ENCODE measurements at places on chromosomes 2 and 18. TPM values are rescaled to one million over a fixed set of nuclear protein-coding genes. Genes with fewer than 3 reads are reported as not detected.

The TACR1 gene
- polyA plus RNA-seq: 1.6 TPM

The TTC31 gene
- 28.4 TPM for polyA plus RNA-seq

The ACMSD gene
- polyA plus RNA-seq: 33.0 TPM

The LIPG gene
- 4.9 TPM for polyA plus RNA-seq

The ALPP gene
- polyA plus RNA-seq: 0.20 TPM

The SH3YL1 gene
- polyA plus RNA-seq: 102 TPM

The MC5R gene
- 0.47 TPM for polyA plus RNA-seq

The CFC1 gene
- polyA plus RNA-seq: not detected

The RND3 gene
- 47.3 TPM for polyA plus RNA-seq

The IL37 gene
- not detected for polyA plus RNA-seq

DNA sequence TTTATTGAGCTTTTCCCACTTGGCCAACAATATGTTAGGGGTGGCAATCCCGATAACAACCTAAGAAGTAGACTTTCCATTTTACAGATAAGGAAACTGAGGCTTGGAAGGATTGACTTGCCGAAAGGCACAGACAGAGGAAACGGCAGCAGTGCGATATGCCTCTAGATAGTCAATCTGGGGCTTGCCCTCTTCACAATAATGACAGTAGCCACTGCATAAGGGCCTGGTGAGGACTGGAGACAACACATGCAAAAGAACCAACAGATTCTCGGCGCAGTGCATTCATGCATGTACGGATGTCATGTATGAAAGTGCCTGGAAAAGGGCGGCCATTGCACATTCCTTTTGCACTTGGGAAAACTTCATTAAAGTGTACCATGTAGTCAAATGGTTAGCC, 811.2 kb downstream of the RNF144A start:
- DNase-seq: no peak

DNA sequence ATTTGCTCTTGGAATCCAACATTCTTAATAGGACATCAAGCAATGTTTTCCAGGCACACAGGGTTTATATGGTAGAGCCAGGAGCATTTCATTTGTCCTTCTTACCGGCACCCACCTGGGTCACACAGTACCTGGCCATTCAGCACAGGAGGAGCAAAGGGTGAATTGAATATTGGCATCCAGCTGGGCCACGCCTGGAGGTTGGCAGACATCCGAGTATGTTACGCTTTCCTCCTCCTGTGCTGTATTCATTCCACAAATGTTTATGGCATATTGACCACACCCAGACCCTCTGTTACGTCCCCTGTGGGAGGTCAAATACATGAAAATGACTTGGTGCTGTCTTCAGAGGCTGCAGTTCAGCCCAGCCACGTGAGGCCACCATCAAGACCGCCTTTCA, 206.2 kb downstream of the RTP5 start:
- no peak for DNase-seq

GRCh38 chr18:35697869-35698268, 116.3 kb downstream of the GALNT1 start:
- no peak for DNase-seq

DNA sequence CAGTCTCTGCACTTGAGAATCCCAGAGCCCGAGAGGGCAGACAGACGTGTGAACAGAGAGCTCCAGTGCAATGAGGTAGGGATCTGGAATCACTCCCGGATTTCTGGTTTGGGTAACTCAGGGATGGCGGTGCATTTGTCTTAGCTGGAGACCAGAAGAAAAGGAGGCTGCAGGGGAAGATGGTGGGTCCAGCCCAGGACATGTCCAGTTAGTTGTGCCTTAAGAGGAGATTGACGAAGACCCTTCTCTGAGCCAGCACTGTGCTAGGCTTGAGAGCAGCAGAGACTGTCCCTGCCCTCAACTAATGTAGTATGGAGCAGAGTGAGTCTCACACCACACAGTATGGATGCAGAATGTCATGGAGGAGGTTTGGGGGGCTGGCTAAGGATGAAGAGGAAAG, 150.6 kb upstream of the COPS8 start:
- DNase-seq: no peak

GRCh38 chr2:163081754-163082153, 243.2 kb upstream of the KCNH7 start:
- no peak for DNase-seq

GRCh38 chr2:148627224-148627623, 17.3 kb upstream of the EPC2 start:
- DNase-seq: no peak

GRCh38 chr2:68045342-68045741, 17.5 kb downstream of the C1D start:
- no peak for DNase-seq

DNA sequence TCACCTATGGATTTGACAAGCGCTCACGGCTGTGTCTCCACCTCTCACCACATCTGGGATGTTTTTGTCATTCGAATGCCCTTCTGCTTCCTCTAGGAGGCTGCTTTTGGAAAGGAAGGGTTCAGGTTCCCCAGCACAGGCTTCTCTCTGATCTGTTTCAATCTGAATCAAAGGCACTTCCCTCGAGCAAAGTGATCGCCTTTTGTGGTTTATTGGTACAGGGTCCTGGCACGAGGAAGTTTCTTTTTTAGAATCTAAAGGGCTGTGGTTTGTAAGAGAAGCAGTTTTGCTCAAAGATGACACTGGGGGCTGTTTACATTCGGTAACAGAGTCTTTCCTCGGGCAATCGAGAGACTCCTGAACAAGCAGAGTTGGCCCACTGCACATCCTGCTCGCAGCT, 145.0 kb downstream of the DAW1 start:
- no peak for DNase-seq

- DNase-seq: no peak
Observed at GRCh38 chr2:71744781-71745180, 291.4 kb downstream of the DYSF start.

DNA sequence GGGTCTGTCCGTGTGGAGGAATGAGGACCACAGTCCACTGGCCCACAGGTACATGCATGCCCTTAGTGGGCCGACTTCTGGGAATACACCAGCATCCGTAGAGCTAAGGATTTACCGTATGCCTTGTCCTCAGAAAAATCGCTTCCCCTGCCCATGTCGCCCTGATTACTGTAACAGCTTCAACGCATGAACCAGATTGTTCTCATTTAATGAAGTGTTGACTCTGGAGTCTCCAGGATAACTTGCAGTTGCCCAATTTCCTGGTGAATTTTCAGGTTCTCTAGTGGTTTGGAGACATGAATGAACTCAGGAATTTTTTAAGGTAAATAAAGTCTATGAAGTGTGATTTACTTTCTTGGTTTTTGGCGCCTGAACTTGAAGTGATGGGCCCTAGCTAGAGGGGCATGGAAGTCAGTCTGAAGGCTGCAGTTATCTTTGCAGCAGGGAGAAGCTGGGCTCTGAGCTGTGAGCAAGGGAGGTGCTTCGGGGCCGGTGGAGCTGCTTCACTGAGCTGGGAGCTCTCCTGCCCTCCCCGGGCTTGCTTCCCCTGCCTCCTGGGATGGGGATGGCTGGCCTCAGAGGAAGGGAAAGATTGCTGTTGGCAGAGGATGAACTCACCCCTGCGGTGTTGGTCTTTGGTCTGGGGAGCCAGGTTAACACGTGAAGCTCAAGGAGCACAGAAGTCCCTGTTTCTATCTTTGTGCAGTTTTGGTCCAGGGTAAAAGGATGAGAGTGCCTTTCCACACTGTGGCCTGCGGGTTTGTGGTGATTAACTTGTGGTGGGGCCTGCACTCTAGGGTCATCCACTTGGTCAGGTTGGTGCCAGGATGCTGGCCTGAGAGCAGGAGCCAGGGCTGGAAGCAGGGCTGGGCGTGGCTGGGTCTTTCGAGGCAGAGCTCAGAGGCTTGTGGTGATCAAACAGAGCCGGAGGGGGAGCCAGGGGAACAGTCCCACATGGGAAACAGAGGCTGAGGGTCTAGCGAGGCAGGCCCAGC, 28.1 kb downstream of the TCF7L1 start:
- no peak for DNase-seq

GRCh38 chr18:70672581-70672980, 383.7 kb downstream of the SOCS6 start:
- DNase-seq: no peak

- no peak for DNase-seq
Observed at GRCh38 chr2:189312211-189312610, 129.1 kb upstream of the WDR75 start.

DNA sequence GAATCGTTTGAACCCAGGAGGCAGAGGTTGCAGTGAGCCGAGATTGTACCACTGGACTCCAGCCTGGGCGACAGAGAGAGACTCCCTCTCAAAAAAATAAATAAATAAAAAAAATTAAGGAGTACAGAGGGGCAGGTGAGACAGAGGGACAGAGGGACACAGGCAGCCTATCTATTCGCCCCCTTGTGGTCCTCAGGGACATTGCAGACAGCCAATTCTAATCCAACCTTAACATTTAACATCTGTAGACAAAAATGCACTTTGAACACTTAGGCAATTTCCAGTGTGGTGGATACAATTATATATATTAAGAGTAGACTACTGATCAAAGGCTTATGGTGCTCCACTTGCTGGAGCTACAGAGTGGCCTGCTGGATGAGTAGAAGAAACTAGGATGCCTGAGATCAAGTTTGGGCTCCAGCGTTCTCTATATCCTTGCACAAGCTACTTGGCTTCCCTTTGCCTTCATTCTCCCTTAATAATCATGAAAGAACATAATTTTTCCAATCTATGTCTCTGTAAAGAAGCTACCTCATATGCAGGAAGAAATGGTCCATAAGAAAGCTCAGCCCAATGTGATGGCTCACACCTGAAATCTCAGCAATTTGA, 8.2 kb upstream of the SMARCAL1 start:
- no peak for DNase-seq

DNA sequence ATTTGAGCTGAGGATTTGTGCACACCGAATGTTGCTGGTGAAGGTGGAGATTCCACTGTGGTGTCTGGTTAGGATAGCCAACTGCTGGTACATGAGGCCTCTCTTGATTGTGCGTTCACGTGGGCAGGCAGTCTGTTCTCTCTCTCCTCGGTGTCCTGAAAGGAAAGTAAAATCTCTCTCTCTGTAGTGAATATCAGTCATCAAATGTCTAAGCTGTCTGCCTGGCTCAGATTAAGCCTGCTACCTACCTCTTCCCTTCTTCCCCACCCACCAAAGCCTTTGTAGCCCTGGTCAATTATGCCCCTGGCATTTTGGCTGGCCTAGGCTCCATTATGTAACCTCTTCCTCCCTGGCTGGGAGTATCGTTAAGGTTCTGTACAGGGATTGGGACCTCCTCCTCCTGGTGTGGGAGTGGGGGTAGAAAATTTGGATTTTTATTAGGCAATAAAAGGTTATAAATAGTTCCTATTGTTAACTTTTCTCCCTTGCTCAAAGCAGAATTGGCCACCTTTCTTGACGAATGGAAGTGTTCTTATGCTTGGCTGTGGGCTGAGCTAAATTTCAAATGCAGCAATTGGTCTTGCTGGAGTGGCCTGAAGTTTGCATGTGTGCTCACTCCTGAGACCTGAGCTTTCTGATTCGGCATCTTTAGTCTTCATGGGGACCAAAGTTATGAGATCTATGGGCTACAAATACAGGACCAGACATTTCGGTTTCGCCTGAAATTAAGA, 148.8 kb downstream of the WDSUB1 start:
- DNase-seq: no peak

DNA sequence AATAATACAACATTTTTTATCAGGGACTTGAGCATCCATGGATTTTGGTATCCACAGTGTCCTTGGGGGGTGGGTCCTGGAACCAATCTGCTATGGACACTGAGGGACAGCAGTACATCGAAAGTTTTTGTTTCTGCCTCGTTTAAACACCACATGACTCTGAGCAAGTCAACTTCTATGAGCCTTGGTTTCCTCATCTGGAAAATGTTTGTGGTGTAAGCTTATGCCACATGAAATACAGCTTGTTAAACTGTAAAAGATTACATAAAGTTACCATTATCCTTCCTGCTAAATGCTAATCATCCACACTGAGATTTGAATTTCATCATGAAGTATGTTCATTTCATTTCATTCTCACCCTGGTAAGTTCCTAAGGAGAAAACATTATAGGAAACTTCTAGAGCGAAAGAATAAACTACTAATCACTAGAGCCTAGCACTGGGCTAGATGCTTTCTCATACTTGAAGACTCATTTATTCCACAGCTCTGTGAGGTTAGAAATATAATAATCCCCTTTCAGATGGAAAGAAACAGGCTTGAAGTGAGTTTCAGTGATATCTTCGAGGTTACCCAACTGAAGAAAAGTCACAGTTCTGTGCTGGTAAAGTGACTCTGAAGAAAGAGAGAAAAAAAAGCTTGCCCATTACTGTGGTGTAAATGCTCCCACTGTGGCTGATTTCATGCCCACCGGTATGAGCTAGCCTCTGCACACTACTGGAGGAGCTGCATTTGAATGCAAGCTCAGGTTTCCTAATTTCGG, 29.2 kb downstream of the MCFD2 start:
- no peak for DNase-seq

- DNase-seq: no peak
Observed at GRCh38 chr18:25915907-25916306, 174.5 kb downstream of the SS18 start.

DNA sequence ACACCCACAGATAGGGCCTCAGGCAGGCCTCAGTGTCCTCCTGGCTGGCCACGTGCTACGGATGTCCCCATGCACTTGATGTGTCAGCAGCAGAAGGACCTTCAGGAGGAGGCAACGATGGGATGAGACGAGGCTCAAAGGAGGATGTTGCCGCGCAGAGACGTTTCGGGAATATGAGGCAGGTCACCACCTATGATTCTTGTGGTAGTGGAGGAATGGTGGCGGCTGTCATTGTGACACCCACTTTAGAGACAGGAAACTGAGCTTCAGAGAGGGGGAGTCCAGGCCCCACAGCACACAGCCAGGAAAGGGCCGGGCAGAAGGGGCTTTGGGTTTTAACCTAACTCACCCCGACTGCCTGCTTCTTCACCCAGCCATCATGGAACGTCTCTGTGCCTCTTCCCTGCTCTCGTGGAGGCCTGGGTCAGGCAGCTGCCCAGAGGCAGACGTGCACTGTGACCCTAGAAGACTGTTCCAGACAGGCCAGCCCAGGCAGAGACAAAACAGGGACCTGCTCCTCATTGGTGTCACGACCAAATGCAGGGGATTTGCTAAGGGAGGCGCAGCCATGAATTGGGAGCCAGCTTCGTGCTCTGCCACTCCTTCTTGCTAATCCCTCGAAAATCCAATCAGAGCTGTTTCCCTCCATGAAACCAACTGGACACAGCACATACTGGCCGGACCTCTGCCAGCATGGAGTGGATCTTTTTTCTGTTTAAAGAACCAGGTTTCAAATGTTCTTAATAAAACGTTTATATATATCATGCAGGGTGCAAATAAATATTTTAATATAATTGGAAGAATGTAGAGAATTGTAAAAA, 169.2 kb downstream of the ASB1 start:
- DNase-seq: no peak

GRCh38 chr18:58863539-58864145, 1.0 kb upstream of the ZNF532 start:
- DNase-seq: no peak

GRCh38 chr18:64083916-64084315, 65.0 kb downstream of the LINC00305 start:
- no peak for DNase-seq

DNA sequence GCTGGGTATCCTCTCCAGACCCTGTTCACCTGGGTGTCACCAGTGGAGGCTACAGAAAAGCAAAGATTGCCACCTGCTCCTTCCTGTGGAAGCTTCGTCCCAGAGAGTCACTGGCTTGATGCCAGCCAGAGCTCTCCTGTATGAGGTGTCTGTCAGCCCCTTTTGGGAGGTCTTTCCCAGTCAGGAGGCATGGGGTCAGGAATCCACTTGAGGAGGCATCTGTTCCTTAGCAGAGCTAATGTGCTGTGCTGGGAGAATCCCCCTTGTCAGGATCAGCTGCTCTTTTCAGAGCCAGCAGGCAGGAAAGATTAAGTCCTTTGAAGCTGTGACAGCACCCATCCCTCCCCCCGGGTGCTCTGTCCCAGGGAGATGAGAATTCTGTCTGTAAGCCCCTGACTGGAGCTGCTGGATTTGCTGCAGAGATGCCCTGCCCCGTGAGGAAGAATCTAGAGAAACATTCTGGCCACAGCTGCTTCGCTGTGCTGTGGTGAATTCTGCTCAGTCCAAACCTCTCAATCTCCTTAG, 121.8 kb downstream of the GPR39 start:
- DNase-seq: no peak
